Pancreas (tissue), 10 donors: ENCODE measurements at places on chromosomes 5 and 9. TPM values are rescaled to one million over a fixed set of nuclear protein-coding genes. Genes with fewer than 3 reads are reported as not detected.
A peak's percentile ranks its signal among the peaks of the same experiment; 100 is the strongest.

- DNase-seq, result no peak
- no peak overlapping the region for H3K4me3 ChIP-seq
- no peaks in the 10 kb centered on the region for H3K4me1 ChIP-seq
- no peaks in the 10 kb centered on the region for H3K36me3 ChIP-seq
- H3K27me3 ChIP-seq, result no peaks in the 10 kb centered on the region
- no peak overlapping the region for H3K27ac ChIP-seq
These were observed 367.3 kb downstream of the TUSC1 start for GRCh38 chr9:25310961-25311360.

DNA sequence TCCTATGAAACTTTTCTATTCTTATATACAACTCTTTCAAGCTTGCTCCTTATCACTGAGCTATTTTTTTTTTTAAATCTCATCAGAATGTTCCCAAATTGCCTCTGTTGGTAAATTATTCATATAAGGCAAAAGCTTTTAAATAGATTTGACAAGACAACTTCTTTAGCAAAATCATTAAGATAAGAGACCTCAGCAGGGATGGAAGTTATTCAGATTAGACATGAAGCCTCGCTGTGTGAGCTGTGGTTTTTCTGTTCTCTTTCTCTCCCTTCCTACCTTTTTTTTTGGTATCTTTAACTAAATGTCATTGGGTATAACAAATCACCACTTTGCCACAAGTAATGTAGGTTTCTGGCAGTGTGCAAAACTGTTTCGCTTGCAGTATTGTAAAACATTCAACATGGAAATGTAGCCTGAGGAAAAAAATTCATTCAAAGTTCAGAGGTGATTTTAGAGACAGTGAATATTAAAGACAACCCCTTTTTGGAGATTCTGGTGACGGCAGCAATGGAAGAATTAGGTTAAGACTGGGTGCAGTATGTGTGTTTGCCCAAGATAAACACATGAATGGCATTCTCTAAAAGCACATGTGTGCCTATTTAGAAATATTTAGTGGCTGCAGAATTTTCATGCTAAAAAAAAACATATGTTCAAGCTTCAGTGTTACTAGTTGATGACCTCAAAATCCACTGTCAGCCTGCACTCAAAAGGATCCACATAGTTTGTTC lies 467.1 kb downstream of the ZNF608 start:
- no peaks in the 10 kb centered on the region for H3K36me3 ChIP-seq
- H3K27ac ChIP-seq, result no peak overlapping the region
- H3K4me3 ChIP-seq, result no peak overlapping the region
- peaks cover 12% of the 10 kb centered on the region for H3K4me1 ChIP-seq

GRCh38 chr9:121074370-121075250 lies at the start of gene CNTRL:
CNTRL (plus strand) TSS chr9:121074955; CDS start chr9:121088327, 13,372 bp downstream.
- H3K36me3 ChIP-seq, result no peaks in the 10 kb centered on the region
- H3K4me3 ChIP-seq, result peak within 1 kb of the TSS; percentile 85
- peak; percentile 87 for DNase-seq
- H3K27ac ChIP-seq, result peak within 1 kb of the TSS; percentile 85

DNA sequence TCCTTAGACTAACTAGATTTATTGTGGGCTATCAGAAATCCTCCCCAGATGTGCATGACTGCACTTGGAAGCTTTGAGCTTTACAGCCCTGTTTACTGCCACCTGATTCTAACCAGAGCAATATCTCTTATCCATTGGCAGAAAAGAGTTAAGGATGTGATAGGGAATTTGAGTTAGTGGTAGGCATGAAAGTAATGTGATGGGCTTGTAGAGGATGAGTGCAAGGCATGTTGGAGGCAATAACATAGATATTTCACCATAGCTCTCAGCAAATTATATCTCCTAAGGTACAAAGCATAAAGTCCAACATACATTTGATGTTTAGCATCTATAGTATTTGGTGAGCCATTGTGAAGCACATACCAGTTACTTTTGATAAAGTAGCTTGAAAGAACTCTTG lies 103.8 kb downstream of the INVS start:
- H3K36me3 ChIP-seq, result no peaks in the 10 kb centered on the region
- H3K27ac ChIP-seq, result no peak overlapping the region
- no peak for DNase-seq
- no peak overlapping the region for H3K4me3 ChIP-seq

- H3K4me3 ChIP-seq, result no peak overlapping the region
- no peaks in the 10 kb centered on the region for H3K36me3 ChIP-seq
- no peaks in the 10 kb centered on the region for H3K4me1 ChIP-seq
- DNase-seq, result no peak
- H3K27ac ChIP-seq, result no peak overlapping the region
These were observed 30.9 kb downstream of the S1PR3 start for GRCh38 chr9:89022001-89022759.

DNA sequence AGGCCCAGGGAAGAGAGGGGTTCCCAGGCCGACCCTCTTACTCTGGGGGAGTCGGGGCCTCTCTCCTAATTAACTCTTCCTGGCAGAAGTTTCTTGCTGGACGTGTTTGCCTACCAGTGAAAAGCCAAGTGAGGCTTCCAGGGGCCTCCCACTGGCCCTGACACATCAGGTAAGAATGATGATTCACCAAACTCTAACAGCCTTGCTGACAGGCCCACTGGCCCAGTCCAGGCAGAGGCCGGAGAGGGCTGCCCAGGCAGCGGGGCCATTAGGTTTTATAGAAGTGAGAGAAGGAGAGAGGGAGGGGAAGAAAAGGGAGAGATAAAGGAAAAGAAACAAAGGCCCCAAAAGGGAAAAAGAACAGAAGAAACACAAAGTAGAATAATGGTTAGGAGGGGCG lies 50.8 kb upstream of the FOXE1 start:
- no peak overlapping the region for H3K4me3 ChIP-seq
- no peaks in the 10 kb centered on the region for H3K27me3 ChIP-seq
- H3K4me1 ChIP-seq, result no peaks in the 10 kb centered on the region
- H3K36me3 ChIP-seq, result no peaks in the 10 kb centered on the region

The IFNA2 gene
- total RNA-seq, result not detected

GRCh38 chr5:73284220-73284795 lies 111.3 kb downstream of the TMEM174 start:
- peaks cover 10% of the 10 kb centered on the region for H3K4me1 ChIP-seq
- no peak overlapping the region for H3K27ac ChIP-seq
- H3K4me3 ChIP-seq, result no peak overlapping the region
- DNase-seq, result no peak

- H3K4me1 ChIP-seq, result no peaks in the 10 kb centered on the region
- DNase-seq, result no peak
- H3K27ac ChIP-seq, result peak overlapping the region; percentile 100
- H3K36me3 ChIP-seq, result no peaks in the 10 kb centered on the region
- H3K4me3 ChIP-seq, result peak overlapping the region; percentile 91
These were observed 223 bp downstream of the NR3C1 start for GRCh38 chr5:143403334-143403592.

The CER1 gene
- not detected for total RNA-seq

GRCh38 chr9:132748450-132748849 lies 78.2 kb downstream of the GTF3C4 start:
- H3K4me1 ChIP-seq, result no peaks in the 10 kb centered on the region
- peaks cover 6% of the 10 kb centered on the region for H3K27me3 ChIP-seq
- H3K4me3 ChIP-seq, result no peak overlapping the region

The GZMA gene
- total RNA-seq, result 1.5 TPM

DNA sequence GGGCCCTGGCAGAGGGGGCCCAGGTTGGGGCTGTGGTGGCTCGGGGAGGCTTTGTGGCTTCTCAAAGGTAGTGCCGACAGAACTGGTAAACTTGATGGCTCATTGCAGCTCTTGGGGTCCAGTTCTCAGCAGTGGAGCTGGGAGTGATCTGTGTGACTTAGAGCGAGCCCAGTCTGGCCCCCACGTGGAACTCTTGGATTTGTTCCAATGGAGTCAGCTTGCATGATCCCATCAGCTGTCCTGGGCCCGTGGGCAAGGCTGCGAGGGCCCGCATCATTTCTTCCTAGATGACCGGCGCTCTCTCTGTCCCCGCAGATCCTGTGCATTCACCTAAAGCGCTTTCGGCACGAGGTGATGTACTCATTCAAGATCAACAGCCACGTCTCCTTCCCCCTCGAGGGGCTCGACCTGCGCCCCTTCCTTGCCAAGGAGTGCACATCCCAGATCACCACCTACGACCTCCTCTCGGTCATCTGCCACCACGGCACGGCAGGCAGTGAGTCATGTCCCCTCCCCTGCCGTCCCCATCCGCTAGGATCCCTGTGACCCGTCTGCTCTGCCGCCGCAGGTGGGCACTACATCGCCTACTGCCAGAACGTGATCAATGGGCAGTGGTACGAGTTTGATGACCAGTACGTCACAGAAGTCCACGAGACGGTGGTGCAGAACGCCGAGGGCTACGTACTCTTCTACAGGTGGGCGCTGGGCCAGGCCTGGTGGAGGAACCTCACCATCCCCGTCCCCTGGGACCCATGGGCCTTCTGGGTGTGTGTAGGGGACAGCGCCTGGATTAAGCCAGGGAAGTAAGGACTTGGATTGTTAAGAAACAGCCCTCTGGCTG lies 39.2 kb downstream of the USP20 start:
- peaks cover 13% of the 10 kb centered on the region for H3K36me3 ChIP-seq
- no peak overlapping the region for H3K4me3 ChIP-seq
- no peak overlapping the region for H3K27ac ChIP-seq

DNA sequence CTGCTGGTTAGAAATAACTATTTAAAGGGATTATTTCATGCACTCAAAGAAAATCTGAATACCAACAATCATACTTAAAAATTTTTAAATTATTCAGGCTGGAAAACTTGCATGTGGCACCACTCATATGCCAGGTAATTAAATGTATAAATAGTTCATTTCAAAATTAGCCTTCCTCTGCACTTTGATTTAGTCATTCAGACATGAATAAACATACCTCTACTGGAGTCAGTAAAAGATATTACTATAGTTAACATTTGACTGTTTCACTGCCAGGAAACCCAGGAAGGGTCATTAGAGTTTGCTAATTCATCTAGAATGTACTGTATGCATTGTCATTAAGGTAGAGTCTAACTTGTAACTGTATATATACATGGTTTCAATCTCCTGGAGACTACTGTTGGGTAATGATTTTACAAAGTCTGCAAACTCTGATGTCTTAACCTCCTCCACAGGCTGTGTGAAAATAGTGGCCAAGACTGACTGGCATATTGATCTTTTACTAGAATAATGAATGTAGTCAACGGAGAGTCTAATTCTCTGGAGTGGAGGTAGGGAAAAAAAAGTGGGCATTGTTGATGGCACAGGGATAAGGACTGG lies 43.7 kb downstream of the TEX10 start:
- H3K36me3 ChIP-seq, result no peaks in the 10 kb centered on the region
- no peak overlapping the region for H3K27ac ChIP-seq
- DNase-seq, result no peak
- no peaks in the 10 kb centered on the region for H3K27me3 ChIP-seq

GRCh38 chr9:85224729-85225128 lies 517.0 kb downstream of the AGTPBP1 start:
- no peaks in the 10 kb centered on the region for H3K4me1 ChIP-seq
- H3K36me3 ChIP-seq, result no peaks in the 10 kb centered on the region
- H3K27me3 ChIP-seq, result no peaks in the 10 kb centered on the region
- H3K4me3 ChIP-seq, result no peak overlapping the region
- no peak overlapping the region for H3K27ac ChIP-seq

The ARHGEF28 gene
- total RNA-seq, result 27.5 TPM

DNA sequence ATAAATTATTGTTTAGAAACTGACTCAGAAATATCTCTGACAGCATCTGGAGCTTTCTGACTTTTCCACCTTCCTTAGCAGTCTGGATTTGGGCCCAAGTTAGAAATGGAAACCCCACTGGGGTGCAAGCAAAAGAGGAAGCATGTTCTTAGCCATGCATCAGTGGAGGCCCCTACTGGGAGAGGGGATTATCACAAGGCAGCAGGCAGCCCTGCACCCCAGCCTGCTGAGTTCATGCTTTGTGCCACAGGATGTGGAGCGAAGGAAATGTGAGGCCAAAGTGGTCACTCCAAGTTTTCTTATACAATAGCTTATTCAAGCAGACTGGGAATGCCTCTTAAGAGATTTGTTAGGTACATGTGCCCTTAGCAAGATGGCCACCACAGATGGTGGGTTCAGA lies 146.5 kb upstream of the TLX3 start:
- H3K4me1 ChIP-seq, result no peaks in the 10 kb centered on the region
- DNase-seq, result no peak
- H3K27me3 ChIP-seq, result no peaks in the 10 kb centered on the region
- no peaks in the 10 kb centered on the region for H3K36me3 ChIP-seq

DNA sequence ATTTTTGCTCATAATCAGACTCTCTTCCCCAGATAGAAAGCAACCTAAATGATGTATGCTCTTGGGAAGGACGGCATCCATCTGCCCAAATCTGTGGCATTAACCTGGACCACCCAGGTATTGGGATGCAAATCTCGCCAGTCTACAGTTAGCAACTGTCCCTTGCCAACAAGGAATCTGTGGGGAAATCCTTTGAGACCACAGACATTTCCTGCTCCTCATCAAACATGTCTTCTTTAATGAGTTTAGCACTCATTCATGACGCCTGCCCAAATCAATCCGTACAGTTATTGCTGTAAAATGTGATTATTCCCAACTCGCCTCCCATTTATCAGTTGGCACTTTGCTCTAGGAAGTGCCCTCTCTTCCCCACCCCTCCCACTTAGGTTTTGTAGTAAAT lies 7.8 kb downstream of the ROR2 start:
- H3K4me1 ChIP-seq, result no peaks in the 10 kb centered on the region
- H3K36me3 ChIP-seq, result no peaks in the 10 kb centered on the region
- H3K27me3 ChIP-seq, result no peaks in the 10 kb centered on the region
- DNase-seq, result no peak

The ADAMTS19 gene
- not detected for total RNA-seq

DNA sequence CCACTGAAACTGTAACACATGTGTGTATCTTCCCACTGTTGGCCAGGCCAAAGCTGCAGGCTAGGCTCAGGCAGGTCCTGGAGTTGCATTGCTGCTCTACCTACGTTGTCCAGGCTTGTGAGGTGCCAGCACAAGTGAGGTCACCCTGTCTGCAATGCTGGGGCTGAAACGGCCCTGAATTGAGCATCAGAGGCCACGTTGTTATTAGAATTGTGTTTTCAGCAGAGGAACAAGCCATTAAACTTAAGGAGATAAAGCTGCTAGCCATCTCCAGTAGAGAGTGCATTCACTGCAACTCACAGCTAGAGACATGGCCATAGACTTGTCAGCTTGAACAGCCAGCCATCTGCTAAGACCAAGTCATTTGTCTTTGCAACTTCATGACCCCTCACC lies 191.8 kb downstream of the SEMA6A start:
- DNase-seq, result no peak
- no peak overlapping the region for H3K4me3 ChIP-seq
- H3K27me3 ChIP-seq, result no peaks in the 10 kb centered on the region
- H3K36me3 ChIP-seq, result no peaks in the 10 kb centered on the region
- H3K4me1 ChIP-seq, result no peaks in the 10 kb centered on the region
- H3K27ac ChIP-seq, result no peak overlapping the region

- H3K36me3 ChIP-seq, result no peaks in the 10 kb centered on the region
- no peaks in the 10 kb centered on the region for H3K4me1 ChIP-seq
- no peak overlapping the region for H3K4me3 ChIP-seq
- peak overlapping the region; percentile 11 for H3K27ac ChIP-seq
- peaks cover 8% of the 10 kb centered on the region for H3K27me3 ChIP-seq
These were observed 11.9 kb downstream of the BASP1 start for GRCh38 chr5:17229313-17229712.

The MSX2 gene
- 0.55 TPM for total RNA-seq
